ENCODE measurements at places on chromosomes 16 and 17.

- DNase-seq, result no peak
Observed at GRCh38 chr16:28298511-28298878, 6.2 kb downstream of the SBK1 start.

DNA sequence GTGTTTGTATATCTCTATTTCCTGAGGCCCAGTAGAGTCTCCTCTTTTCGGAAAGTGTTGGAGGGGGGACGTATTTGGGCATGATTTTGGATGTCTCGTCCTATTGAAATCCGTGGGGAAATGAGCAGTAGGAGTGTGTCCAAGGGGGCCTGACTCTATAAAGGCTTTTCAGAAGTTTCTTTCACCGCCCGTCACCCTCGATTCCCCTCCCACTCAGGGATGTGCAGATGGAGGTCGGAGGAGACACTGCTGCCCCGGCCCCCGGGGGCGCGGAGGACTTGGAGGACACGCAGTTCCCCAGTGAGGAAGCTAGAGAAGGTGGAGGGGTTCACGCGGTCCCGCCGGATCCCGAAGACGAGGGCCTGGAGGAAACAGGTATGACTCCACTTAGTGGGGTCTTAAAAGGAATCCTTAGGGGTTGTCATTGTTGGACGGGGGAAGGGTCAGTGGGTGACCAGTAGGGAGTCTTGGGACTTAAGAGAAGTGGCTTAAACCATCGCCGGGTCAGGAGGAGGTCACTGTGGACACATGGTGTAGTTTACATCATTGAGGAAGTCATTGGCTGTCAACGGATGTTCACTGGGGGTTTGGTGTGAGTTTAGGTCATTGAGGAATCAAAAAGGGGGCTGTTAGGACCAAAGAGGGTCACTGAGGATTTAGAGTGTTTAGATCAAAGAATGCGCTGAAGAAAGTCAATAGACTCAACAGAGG, 424 bp downstream of the MON1B start:
- no peak for DNase-seq

DNA sequence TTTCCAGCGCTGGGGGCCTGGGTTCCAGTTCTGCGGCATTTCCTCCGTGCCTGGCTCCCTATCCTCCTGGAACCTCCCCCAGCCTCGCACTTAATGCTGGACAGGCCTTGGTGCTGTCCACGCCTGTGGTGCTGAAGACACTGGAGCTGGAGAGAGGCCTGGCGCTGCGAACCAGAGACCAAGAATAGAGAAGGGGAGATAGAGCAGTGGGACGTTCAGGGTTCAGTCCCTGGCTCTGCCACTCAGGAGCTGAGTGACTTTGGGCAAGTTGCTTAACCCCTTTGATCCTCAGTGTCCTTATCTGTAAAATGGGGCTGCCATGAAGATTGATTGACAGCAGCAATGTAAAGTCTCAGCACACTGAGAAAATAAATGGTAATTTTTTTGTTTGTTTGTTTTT, 11.9 kb downstream of the SBK1 start:
- DNase-seq, result no peak

DNA sequence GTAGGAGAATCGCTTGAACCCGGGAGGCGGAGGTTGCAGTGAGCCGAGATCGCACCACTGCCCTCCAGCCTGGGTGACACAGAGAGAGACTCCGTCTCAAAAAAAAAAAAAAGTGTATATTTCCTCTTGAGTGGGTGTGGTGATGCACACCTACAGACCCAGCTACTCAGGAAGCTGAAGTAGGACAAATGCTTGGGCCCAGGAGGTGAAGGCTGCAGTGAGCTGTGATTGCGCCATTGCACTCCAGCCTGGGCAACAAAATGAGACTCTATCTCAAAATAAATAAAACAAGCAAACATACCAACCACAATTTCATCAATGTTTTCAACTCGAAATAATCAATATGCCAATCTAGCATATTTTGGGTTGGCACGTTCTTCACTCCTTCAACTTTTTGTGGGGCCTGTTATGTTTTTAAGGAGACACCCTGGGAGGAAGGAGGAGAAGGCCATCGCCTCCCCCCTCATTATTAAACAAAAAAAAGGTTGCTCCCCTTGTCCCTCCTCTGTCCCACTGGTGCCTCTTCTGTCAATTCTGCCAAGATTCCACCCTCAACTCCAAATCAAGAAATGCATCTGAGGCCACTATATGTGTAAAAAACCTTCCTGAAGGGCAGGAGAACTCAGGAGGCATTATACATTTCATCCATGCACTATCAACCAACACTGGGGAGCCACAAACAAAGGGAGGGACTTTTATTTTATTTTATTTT, 52.4 kb upstream of the ATF7IP2 start:
- DNase-seq, result no peak

- DNase-seq, result no peak
Observed at GRCh38 chr16:72388007-72388406, 216.1 kb upstream of the PMFBP1 start.
